ENCODE measurements at places on chromosomes 2 and 18.
A peak's percentile ranks its signal among the peaks of the same experiment; 100 is the strongest.

GRCh38 chr2:207883002-207883780 is 113.5 kb upstream of the FZD5 start:
- DNase-seq, result no peak

DNA sequence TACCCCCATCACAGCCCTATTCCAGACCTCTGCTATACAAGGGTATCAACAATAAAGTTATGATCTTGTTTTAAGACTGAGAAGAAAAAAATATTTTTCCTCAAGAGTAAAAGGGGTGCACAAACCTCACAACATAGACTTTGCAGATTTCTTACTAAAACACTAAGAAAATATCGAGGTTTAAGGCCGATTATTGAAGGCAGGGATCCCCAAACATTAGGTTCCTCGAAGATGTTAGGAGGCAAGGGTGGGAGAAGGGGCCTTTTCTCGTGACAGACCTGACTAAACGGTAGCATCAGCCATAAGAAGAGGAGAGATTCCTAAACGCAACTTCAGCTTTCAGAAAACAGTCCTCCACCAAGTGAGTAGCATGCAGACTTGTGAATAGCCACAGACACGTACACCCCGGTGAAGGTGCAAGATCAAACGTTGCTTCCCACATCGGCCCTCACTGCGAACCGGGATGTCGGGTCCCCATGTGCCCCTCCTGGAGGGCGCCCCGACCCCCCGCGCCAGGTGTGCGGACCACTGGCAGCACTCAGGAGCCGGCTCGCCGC is 678 bp downstream of the PIAS2 start:
- no peak for DNase-seq

- DNase-seq, result peak; percentile 48
These were observed at the start of gene CLIP4 for GRCh38 chr2:29114946-29115609. CLIP4 (plus strand) TSS chr2:29115415; CDS start chr2:29121389, 5,974 bp downstream.

DNA sequence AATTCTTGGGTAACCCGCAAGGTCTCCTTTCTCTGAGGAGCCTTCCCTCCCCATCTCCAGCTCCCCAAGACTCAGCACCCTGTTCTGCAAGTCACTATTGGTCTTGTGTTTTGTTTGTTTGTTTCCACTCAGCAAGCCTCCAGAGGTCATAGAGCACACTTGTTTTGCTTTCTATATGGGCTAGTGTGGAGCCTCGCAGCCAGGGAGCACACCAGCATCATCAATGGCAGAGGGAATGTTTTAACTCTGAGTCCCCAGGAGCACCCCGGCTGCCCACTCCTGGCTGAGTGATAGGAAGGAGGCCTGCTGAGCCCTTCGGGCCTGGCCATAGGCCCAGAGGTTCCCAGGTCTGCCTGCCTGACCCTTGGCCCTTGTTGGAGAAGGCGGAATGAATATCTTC is 36.6 kb downstream of the GLI2 start:
- DNase-seq, result no peak

DNA sequence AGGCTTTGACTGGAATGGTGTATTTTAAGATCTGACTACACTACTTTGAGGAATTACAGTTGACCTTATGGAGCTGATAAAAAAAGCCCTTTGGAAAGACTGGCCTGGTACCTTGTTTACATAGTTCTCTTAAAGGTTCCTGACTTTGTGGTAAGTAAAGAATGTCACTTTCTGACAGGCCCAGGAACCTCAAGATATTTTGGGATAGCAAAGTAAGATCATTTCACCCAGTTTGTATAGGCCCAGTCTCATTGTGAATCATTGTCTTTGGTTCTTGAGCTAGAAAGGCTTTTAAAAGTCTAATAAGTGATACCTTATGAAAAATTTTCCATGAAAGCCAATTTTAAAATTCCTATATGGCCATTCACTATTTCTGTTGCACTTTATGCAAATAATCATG is 316.3 kb upstream of the LRRTM4 start:
- DNase-seq, result no peak

- no peak for DNase-seq
These were observed 9.0 kb downstream of the TEX51 start for GRCh38 chr2:126907671-126908070.

GRCh38 chr2:96551605-96552314 is 15.2 kb downstream of the ARID5A start:
- no peak for DNase-seq
